ENCODE measurements at places on chromosomes 7 and 10.

DNA sequence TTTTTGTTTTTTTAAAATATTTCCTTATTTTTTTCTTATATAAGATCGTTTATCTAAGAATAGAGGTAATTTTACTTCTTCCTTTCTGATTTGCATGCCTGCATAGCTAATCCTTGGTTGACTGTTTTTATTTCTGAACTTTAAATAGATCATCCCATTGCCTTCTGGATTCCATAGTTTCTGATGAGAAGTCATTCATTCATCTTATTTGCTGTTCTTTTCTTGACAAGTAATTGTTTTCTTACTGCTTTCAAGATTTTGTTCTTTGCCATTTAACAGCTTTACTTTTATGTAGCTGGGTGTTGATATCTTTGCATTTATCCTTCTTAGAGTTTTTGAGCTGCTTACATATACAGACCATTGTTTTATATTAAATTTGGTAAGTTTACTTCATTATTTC lies 437.9 kb downstream of the SDK1 start:
- DNase-seq = no peak

- no peak for DNase-seq
These were observed 2.3 kb upstream of the CNNM1 start for GRCh38 chr10:99326871-99327270.

DNA sequence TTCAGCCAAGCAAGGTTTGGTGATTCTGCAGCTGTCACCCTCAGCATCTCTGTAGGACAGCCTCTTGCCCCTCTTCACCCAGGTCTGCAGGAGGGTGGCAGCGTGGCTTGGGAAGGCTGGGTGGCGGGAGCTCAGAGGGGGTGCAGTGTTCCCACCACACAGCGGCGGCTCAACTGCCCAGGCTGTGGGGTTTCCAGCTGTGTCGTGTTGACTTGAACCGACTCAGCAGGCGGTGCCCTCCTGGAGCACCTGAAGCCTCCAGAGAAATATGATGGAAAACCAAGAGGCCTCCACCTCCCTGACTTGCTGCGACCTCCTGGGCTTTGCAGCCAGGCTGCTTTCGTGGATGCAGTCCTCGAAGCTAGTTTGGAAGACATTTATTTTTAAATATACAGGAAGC lies 68.0 kb upstream of the KLF6 start:
- DNase-seq = no peak

- DNase-seq = no peak
These were observed 34.8 kb upstream of the LAMB1 start for GRCh38 chr7:108037741-108038140.

GRCh38 chr7:19116121-19117090 lies 1.0 kb downstream of the TWIST1 start:
- no peak for DNase-seq

- no peak for DNase-seq
These were observed 79.1 kb downstream of the XRCC2 start for GRCh38 chr7:152596824-152597223.

GRCh38 chr10:127500127-127500526 lies 49.0 kb upstream of the NPS start:
- DNase-seq = no peak

DNA sequence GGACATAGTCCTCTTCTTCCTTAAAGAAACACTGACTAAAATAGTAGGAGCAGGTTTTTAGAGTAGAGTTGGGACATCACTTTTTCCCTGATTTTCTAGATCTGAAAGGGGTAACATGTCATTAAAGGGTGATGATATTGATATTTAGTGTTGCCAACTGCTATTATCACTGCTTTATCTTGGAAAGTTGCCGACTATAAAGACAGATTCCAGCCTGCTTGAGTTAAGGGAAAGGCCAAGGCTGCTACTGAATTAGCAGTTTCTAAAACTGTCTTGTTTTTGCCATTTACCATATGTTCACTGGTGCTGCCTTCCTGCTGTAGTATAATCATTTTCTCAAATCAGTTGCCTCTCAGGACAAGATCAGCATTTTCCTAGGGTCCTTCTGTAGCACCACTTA lies 29.7 kb downstream of the AP3M1 start:
- no peak for DNase-seq

- DNase-seq = no peak
These were observed 28.5 kb upstream of the STK17A start for GRCh38 chr7:43554423-43554822.
